ENCODE measurements at places on chromosomes 3 and 15.

DNA sequence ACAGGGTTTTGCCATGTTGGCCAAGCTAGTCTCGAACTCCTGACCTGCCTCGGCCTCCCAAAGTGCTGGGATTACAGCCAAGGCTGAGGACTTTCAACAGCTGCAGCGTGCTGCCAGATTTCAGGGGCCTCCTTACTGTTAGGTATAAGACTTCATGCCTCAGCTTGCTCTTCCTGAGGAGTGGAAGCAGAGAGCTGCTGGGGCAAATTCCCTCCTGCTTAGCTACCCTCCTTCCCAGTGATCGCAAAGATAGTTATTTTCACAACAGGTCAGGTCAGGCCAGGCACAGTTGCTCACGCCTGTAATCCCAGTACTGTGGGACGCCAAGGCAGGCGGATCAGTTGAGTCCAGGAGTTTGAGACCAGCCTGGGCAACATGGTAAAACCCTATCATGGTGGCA lies 2.6 kb upstream of the CPNE9 start:
- no peak for DNase-seq

DNA sequence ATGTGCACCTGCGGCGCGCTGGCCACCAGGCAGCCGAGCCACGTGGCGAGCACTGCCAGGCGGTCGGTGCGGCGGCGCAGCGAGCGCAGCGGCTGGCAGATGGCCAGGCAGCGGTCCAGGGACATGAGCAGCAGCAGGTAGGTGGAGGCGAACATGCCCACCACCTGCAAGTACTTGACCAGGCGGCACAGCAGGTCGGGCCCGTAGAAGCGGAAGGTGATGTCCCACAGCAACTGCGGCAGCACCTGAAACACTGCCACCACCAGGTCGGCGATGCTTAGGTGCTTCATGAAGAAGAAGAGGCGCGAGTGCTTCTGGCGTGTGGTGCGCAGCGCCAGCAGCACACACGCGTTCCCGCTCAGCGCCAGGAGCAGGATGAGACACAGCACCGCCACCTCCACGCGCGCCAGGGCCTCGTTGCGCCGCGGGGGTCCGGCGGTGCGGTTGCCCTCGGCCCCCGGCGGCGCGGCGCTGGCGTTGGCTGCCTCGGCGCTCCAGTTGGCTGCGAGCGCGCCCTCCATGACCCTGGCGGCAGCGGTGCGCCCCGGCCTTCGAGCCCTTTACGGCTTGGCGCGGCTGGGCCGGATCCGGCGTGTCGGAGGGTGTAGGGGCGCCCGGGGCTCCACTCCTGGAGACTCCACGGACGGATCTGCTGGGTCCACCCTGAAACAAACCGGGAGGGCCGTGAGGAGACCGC lies 1.6 kb downstream of the OXTR start:
- DNase-seq = no peak

DNA sequence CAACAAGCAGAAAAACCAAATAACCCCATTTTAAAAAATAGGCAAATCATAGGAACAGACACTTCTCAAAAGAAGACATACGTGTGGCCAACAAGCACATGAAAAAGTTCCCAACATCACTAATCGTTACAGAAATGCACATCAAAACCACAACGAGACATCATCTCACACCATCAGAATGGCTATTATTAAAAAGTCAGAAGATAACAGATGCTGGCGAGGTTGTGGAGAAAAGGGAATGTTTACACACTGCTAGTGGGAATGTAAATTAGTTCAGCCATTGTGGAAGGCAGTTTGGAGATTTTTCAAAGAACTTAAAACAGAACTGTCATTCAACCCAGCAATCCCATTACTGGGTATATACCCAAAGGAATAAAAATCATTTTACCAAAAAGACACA lies 60.7 kb downstream of the ABI3BP start:
- no peak for DNase-seq

DNA sequence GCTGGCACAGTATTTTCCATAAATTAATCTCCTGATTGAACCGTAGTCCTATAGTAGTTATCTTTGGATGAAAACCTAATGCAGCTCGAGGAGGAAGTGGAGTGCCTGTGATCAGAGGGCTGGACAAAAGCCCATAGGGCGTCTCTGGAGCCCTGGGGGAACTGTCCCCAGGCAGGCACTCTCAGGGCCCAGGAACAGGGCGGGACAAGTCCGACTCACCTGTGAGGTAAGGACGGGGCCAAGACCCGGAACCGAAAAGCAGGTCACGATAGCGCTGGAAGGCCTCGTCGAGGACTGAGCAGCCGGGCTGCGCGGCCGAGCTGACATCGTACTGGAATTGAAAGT lies 341 bp downstream of the HEXA start:
- DNase-seq = no peak

DNA sequence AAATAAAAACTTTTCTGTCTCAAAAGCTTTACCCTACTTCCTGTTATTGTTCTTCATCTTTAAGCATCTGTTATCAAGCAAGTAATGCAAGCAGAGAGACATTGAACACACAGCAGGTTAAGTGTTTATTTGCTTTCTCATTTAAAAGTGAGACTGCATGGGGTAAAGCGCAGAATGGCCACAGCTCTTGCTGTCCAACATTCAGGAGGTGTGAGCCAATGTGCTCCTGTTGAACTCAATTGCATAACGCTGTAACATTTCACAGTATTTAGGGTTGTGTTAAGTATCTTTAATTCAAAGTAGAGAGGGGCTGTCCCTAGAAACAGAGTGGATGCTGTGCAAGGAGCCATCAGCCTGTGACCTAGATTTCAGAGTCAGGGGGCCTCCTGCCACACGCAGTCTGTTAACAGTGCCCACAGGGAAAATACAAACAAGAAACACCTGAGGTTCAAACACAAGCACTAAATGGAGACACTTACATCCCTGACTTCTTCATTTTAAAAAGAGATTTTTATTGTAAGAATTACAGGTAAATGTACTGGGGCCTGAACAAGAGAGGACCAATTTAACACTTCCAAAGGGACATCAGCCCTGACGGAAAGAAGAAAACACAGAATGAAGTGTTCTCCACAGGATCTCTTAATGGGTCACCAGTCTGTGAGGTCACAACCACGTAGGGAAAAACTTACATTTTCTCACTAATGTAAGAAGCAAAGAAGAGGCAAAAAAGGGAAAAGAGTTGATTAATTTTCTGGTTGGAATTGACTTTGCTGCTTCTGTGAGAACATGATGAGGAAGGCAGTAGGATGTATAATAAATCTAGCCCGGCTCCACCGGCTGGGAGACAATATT lies 815.1 kb downstream of the VGLL3 start:
- no peak for DNase-seq

DNA sequence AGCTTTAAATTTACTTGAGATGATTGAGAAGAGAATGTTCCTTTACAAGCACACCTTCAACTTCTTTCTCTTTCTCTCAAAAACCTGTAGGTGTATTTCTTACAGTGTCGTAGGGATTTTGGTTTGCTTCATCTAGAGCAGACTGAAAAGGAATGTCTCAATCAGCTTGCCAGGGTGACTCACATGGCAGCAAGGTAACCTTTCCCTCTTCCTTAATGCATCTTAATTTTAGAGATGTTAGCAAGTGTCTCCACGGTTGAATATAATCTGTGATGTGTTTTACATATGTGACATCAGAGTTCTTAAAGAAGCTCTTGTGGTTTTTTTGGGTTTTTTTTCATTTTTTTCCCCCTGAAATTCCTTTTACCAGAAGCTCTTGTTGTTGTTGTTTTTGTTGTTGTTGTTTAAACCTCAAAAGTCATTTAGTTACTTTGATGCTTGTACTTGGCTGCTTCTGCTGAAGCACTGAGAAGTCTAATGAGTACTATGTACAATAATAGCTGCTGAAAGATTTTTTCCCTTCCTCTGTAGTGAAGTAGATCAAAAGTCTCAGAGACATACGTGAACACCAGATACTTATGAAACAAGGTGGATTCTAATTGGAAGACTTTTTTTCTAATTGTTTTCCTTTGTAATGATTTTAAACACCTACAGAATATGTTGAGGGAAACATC lies 83.1 kb downstream of the RETNLB start:
- DNase-seq = no peak

GRCh38 chr3:151075869-151076562 lies 9.4 kb upstream of the MED12L start:
- no peak for DNase-seq

DNA sequence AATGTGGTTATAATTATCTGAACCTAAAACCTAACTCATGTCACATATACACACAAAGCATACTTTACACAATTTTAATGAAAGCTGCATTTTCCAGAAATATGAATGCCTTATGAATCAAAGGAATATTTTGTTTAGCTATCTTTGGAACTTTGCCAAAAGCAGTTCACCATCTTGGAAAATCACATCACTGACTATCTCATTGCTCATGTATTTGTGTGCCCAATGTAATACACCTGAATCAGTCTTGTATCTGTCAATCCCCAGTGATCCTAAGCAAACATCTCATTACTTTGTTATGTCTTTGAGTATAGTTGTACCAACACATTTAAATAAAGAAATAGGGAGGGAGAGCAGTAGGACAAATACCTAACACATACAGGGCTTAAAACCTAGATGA lies 15.6 kb upstream of the CD47 start:
- DNase-seq = no peak

DNA sequence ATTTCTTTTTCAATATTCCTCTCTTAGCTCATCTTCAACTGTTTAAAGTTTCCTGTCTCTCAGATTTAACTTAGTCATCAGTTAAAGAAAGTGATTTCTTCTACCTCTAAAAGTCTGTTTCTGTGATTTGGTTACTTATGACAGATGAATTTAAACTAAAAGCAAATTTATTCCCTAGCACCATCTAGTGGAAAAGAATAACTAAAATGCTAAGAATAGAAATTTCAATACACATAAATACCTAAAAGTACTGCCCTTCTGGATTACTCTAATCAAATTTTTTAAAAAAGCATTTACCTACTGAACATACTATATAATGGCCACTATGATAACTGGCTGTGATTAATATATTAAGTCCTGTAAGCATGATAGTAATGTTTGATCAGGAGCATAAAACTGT lies 14.0 kb upstream of the ZCWPW2 start:
- DNase-seq = no peak

DNA sequence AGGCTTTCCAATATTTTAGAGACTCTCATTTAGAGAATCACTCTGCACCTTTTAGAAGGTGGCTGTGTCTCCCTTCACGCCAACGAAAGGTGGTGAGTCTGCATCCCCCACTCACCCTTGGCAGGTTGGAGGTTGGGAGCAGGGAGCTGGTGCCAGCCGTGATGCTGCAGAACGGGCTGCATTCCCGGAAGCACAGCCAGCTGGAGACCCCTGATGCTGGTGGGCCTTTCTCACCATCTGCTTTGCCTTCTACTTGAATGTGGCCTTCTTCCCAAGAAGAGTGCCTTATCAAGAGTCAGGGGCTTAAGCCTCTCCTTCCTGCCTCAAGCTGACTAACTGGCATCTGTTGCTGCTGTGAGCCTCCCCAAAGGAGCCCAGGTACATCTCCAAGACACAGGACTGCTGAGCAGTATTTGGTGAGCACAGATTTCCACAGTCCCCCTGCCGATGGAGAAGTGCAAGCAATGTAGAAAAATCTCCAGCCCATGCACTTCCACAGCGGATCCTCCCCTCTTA lies 17.7 kb upstream of the HEG1 start:
- no peak for DNase-seq

DNA sequence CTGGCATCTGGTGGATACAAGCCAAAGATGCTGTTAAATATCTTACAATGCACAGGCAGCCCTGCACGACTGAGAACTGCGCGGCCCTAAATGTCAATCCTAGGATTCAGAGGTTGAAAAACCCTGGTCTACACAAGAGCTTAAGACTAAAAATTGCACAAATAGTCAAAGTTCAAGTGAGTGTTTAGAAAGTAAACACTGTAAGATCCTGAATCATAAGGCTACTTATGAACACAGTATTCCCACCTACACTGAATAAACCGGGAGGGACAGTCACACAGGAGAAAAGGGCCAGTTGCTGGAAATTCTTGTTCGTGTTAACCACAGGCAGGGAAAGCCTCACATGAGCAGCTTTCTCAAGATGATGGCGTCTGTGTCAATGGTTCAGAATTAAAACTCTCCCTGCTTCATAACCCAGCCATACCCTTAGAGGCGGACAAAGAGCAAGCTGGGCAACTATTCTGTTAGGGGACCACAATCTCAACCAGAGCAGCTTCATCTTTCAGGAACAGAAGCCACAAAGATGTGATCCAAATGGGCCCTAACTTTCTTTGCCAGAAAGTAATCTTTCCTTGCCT lies 37.7 kb downstream of the LRIG1 start:
- no peak for DNase-seq

DNA sequence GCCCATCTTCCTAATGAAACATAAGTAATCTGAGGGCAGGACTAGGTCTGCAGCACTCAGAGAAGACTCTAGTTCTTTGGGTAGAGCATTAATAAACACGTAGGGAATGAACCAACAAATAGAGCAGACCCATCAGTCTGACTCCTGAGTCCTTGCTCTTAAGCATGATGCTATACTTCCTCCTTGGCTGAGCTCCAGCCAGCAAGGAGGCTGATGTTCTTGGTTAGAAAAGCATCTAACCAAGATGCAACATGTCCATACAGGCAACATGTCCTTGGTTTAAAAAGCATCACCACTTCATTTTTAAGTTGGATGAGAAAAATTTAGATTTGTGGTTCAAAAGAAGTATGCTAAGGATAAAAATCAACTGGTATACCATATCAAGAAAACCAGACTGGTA lies 8.5 kb upstream of the MYH15 start:
- DNase-seq = no peak

- no peak for DNase-seq
Measured at GRCh38 chr15:72491768-72492167, 17.6 kb downstream of the ARIH1 start.

DNA sequence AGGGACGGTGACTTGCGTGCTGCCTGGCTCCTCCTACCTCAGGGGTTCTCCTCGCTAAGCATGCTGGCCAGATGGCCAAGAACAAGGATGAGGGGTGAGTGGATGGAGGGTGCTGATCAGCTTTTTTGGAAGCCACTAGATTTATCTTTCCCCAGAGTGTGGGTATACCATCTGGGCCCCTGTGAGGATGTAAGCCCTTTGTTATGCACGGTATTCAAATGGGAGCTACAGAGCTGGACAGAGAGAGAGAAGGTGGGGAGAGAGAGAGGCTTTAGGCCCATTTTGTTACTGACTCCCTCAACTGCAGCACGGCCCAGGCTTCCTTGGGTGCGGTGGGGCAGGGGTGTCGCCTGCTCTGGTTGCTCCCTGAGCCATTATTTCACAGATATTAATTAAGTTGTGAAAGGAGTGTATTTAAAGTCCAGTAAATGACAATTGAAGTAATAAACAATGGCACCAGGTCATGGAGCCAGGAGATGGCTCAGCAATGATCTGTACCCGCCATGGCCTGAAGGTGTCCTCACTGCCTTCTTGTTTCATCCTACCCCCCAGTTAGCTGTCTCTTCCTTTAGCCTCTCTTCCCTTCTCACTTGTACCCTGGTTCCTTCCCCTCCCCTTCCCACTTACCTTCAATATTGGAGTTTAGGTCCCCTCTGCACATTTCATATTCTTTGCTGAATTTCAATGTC lies 158.0 kb downstream of the CLSTN2 start:
- DNase-seq = no peak

- no peak for DNase-seq
Measured at GRCh38 chr15:83695901-83696425, 42.0 kb downstream of the ADAMTSL3 start.
